Right hindlimb (tissue), 1 donor: ENCODE measurements at places on chromosomes 4 and X.

DNA sequence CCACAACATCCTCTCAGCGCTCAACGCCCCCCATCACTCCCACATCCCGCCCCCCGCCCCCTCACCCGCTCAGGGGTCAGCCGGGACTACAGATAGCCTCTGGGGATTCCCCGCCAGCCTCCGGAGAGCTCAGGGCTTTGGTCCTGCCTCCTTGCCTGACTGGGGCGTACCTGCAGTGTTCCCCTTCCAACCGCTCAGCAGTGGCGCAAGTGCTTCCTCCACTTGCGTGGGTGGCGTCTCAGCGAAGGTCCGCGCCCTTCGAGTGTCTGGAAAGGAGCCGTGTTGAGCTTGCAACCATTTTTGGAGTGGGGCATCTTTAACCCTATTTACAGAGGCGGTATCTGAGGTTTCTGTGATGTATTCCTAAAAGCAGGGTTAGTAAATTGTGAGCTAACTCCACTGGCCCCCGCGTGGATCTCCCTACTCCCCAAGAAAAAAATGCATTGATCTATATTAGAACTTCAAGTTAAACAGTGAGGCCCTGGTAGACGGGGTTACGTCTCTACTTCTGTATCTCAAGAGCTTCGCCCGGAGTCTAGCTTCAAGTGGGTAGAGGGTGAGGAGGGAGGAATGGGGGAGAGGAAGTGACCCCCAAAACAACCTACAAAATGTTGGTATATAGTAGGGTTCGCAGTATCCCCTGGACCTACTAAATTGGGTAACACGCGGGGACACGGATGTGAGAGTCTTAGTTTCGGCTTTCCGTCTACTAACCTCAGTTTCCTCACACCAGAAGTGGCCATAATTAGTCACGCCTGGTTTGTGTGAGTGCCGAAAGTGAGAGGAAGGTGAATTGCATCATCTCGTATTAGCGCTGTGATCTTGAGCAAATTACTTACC, 16.1 kb downstream of the NKX3-2 start:
- no peak for DNase-seq

DNA sequence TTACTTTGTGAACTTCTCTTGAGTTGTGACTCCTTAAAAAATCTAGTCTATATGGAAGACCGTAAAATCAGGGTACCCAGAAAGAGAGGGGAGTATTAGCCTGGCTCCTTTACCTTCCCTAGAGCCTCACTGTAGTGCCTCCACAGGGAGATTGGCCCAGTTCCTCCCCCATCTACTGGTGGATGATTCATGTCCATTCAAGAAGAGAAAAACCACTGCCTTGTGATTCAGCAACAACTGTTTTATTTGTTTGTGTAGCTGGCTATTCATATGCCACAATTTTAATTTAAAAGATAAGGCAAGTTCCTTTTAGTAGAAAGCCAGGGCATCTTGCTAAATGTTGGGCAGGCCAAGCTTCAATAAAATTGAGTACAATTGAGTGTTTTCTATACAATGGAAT, 221.8 kb upstream of the KCNIP4 start:
- DNase-seq: no peak

- no peak for DNase-seq
Observed at GRCh38 chrX:9875801-9876200, 89.6 kb downstream of the SHROOM2 start.

GRCh38 chr4:27057053-27057452, 196.4 kb downstream of the STIM2 start:
- no peak for DNase-seq

GRCh38 chr4:15042529-15043167, 40.4 kb downstream of the CPEB2 start:
- no peak for DNase-seq

GRCh38 chr4:103400405-103400804, 202.3 kb upstream of the CENPE start:
- DNase-seq: no peak

DNA sequence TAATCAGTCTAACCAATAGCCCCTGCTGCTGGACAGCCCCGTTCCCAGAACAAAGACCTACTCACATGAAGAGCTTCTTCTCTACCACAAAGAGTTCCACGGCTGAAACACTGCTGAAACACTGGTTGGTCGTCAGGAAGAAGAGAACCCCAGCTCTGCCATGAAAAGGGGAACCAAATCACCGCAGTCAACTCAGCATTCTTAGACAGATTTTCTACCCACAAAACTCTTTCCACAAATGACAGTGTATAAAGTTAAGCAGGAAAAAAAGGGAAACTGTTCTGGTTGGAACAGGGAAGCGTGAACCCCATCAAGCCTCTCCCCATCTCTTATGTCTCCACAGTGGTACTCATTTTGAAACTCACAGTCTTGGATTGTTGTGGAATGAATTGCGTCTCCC, 57.3 kb downstream of the ABCG2 start:
- DNase-seq: no peak

DNA sequence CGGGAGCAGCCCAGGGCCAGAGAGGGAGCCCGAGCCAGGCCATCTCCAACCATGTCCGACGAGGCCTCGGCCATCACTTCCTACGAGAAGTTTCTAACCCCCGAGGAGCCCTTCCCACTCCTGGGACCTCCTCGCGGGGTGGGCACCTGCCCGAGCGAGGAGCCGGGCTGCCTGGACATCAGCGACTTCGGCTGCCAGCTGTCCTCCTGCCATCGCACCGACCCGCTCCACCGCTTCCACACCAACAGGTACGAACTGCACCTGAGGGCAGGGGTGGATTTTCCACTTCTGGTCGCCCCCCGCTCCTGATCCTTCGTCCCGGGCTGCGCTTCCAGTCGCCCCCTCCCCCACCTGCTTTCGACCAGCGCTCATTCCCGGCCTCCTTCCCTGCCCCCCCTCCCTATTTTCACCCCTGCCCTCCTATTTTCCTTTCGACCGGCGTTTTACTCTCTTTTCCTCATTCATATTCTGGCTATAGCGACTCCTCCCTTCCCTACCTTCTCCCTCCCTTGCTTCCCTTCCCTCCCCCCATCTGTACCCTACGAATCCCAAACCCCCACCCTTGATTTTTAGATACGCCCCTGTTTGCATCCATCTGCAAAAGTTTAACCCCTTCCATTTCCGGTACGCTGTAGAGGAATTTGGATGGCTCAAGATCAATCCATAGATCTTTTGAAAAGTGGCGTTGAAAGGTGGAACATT, 633 bp downstream of the FAM199X start:
- no peak for DNase-seq

DNA sequence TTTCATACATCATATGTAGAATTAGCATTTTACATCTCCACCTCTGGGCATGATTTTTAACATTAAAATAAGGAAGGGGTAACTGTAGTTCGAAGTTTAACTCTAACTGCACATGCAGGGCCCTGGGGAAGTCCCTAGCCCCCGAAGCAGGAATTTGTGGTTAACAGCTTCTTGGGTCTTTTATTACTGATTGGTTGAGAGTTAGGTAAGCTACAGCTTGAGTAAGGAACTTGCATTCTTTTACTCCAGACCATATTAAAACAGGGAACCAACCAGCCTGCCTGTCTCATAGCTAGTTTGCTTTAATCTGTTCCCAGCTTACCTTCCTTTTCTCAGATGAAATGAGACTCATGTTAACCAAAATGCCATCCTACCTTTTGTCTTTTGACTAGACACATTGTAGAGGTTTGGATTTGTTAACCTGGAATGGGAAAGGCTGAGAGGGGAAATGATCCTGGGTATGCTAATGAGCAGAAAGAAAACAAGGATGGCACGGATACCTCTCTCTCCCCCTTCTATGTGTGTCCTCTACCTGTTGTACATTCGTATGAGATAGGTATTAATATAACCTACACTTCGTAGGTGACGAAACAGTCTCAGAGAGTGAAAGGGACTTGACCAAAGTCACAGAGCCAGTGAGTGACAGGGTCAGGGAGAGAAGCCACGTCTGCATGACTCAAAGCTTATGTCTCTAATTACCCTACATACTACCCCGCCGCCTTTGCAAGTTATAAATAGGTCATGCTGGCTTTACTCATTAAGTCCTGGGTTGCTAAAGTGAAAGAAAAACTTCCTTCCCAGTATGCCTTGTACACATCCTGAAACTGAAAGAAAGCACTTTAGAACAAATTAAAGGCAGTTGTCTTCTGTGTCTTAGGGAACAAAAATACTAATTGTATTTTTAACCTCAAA, 119.5 kb upstream of the AFF2 start:
- DNase-seq: no peak

GRCh38 chrX:129701624-129702069, 37.1 kb upstream of the XPNPEP2 start:
- DNase-seq: peak; percentile 90

DNA sequence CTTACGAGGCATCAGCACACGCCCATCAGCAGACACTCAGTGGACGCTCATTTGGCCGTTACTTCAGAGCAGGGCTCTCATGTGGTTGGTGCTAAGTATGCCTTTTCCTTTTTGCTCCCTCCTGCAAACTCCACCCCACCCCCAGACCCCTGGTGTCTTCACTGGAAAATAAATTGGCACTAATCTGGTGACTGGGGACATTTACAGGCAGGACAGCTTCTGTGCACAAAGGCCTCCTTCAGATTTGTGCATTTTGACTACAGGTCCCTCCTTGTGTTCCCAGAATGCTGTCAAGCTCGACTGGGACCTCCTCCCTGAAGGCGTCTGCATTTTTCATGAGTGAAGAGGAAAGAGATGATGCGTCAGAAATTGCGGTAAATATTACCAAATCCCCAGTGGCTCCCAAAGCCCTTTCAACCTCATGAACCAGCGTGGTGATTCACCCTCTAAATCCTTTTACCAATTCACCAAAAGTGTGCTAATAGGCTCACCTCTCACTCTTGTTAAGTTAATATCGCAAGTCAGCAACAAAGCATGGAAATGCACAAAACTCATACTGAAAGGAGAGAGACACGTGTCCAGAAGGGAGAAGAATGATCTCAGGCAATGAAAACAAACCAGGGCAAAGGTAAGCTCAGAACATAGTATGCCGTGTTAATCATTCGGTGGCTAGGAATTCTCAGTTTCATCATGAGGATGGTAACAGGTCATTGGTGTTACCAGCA, 119.0 kb downstream of the NKX6-1 start:
- DNase-seq: no peak

GRCh38 chr4:124322234-124323065, 390.1 kb downstream of the ANKRD50 start:
- no peak for DNase-seq

GRCh38 chr4:3729882-3730226, 36.3 kb upstream of the ADRA2C start:
- no peak for DNase-seq

DNA sequence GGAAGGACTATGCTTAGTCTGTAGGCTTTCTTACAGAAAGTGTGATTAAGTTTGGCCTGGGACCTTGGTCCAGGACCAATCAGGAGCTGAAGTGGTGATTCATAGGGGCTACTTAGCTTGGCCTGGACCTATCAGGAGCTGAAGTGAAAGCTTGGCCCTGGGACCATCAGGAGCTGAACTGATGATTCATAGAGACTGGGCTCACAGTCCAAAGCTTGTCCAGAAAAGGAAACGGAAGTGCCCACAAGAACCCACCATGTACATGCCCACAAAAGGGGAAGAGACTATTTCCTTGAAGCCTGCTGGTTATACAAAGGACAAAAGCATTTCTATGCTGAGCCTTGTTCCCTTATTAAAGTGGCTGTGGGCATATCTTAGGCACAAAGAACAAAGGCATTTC, 12.6 kb downstream of the TENT5D start:
- DNase-seq: no peak

- no peak for DNase-seq
Observed at GRCh38 chrX:43552156-43552555, 103.9 kb upstream of the MAOA start.

GRCh38 chr4:60042941-60043340, 1157.2 kb upstream of the ADGRL3 start:
- DNase-seq: no peak

GRCh38 chr4:125191232-125191631, 123.5 kb upstream of the FAT4 start:
- DNase-seq: no peak

DNA sequence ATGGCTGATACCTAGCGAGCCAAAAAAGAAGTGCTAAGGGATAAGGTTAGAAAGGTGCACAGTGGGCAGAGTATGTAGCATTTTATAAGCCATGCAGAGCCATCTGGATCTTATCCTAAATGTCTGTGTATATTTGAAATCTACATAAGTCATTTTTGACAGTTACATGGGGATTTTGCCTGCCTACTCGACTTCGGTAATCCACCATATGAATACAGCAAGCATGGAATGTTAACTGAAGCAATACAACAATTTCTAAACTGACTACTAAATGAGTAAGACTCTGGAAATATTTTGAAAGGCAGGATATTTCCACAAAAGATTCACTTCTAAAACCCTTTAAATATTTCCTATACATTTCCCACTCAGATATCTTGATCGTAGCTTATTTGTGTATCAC, 122.5 kb downstream of the KCNIP4 start:
- DNase-seq: no peak

GRCh38 chr4:137738375-137738990, 206.2 kb upstream of the PCDH18 start:
- no peak for DNase-seq

GRCh38 chr4:6582889-6583490, 8.0 kb downstream of the MAN2B2 start:
- DNase-seq: no peak

GRCh38 chrX:153938226-153938786, 3.5 kb upstream of the NAA10 start:
- DNase-seq: no peak

DNA sequence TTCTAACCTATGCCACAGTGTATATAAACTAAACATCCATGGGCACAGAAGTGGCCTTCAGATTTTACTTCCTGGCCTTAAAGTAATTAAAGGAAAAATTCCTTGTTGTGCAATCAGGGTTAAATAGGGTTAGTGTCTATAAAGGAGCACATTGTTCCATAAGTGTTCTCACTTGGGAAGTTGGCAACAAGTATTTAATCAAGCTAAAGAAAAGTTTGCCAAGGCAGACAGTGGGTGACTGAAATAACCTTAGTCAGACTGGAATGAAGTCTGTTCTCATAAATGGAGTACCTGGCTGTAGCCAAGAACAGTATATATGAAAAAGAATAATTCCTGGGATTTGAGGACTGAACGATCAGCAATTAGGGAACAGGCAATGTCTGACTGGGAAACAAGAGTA, 213.6 kb downstream of the HTR2C start:
- no peak for DNase-seq

DNA sequence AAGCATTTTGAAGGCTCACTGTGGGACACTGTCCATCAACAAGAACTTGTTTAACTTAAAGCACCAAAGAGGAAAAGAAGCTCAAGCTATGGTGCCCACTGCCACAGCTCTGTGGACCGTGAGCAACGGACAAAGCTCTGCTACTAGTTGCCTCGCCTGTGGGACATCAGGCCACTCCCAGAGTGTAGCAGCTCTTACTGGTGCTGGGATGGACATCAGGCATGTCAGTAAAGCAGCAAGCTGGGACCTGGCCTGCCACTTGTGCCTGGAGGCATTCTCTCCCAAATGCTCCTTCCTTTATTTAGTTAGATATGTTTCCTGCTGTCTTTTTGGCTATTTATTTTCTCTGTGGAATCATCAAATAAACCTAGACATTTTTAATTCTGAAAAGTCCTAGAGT, 46.7 kb downstream of the TMEM154 start:
- no peak for DNase-seq

- DNase-seq: no peak
Observed at GRCh38 chr4:42101446-42101975, 50.9 kb downstream of the BEND4 start.

GRCh38 chrX:42220083-42220482, 296.7 kb upstream of the CASK start:
- DNase-seq: no peak
